ENCODE measurements at places on chromosomes 1 and 21.

DNA sequence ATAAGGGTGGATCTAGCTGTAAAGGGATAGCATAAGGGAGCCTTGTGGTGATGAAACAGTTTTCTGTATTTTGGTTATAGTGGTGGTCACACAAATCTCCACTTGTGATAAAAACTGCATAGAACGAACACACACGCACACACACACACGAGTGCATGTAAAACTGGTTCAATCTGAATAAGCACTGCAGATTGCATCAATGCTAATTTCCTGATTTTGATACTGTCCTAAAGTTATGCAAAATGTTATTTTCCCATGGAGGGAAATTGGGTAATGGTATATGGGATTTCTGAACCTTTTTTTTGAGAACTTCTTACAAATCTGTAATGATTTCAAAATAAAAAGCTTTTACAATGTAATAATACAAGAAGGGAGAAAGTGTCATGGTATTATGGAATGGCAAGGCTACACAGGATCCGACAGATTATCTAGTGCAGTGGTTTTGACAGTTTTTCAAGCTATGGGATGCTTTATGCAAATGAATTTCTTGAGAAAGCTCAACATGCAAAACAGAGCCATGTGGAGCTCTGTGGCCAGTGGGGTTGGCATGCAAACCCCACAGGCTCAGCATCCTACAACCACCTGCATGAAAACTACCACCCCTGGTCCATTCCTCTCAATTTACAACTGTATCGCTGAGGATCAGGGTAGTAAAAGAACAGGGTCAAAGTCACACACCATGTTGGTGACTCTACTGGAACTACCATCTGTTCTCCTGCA, 18.8 kb downstream of the SLC41A1 start:
- no peak for DNase-seq

DNA sequence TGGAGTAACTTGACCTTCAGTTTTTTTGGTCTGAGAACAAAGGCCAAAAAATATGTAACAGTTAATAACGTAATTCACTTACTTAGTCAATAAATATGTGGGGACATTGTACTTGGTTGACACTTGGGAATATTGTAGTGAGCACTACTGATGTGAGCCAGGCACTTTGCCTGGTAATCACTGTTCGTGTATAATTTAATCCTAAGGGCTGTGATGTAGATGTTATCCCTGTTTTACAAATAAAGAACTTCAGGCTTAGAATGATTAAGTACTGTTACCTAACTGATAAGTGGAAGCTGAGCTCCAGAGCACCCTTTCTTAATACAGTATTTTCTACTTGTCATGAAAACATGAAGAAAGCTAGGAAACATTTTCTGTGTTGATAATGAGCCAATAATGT, 28.0 kb downstream of the PTBP2 start:
- no peak for DNase-seq

DNA sequence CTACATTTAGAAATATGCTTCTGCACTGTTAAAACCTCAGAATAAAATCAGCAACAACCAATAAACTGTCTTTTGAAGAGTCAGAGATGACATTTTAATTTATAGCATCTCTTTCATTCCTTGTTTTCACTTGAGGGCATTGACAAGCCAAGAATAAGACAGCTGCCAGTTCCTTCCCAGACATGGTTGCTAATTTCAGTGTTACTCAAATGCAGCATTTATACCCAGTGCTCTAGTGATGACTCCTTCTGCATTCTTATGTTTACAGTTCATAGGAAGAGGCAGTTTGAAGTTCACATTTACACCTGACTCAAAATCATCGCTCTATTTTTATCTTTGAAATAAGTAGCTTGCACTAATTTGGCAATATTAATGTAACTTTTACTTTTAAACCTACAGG, 44.9 kb downstream of the PLA2G4A start:
- DNase-seq = no peak

GRCh38 chr1:11377001-11377583, 101.9 kb upstream of the DISP3 start:
- DNase-seq = no peak

DNA sequence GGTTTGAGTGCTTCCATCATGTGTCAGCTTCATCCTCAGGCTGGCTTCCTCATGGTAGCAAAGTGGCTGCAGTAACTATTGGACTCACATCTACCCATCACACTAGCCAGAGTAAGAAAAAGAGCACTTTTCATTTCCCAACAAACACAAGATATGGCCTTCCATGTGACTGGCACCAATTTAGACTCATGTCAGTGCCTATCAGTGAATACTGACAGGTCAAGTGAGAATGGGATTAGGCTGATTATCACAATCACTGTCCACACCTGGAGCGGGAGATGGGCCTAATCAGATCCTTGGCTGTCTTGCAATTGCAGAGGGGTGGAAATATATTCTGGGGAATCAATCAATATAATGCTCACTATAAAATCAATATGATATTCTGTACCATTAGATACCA, 2.9 kb upstream of the RABGAP1L start:
- DNase-seq = no peak

- DNase-seq = no peak
Observed at GRCh38 chr1:60918867-60919266, 163.5 kb upstream of the NFIA start.

- DNase-seq = no peak
Observed at GRCh38 chr1:185280589-185280988, 36.5 kb downstream of the IVNS1ABP start.

DNA sequence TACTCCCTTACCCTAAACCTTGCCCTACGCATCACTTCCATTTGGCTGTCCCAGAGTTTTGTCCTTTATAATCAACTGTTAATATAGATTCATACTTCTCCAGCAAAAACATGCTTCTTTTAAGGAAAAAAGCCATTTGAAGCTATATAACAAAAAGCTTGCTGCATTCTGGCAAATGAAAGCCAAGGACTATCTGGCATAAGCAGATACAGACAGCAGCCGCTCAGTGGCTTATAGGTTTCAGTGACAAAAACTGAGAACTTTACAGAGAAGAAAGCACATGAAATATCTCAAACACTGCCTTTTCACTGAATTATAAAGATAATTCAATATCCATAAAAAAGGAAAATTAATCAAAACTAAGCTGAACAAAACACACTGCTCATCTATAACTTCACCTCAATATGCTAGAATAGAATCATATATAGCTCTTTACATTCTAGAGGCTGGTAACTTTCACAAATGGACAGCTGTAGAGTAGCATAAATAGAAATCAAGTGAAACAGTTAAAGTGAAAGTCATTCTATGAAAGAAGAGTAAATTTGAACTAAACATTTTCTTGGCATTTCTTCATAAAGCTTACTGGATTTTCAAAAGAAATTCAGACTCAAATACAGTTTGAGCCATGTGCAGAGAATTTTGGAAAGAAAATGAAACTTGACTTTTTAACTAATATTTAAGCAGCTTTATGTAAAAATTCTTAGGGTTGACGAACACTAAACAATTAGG, 19.6 kb downstream of the CDC42BPA start:
- DNase-seq = no peak

DNA sequence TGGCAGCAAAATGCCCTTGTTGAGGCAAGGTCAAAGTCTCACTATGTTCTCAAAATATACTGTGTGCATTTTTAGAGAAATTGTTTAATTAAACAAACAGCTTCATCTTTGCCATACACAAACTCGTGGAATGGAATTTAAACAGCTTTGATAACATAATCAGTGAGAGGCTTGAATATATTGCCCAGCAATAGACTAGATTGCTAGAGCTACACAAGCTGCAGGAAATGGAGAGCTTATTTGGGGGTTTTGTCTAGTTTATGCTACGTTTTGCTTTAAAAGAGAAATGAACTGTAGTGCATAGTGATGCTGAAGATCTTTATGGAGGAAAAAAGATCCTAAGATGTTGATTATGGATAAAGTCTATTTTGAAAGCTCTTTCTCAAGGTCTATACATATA, 166.8 kb upstream of the HMCN1 start:
- no peak for DNase-seq

Data from SK-MEL-5 (cell line).